ENCODE measurements at places on chromosomes 1 and 21. TPM values are rescaled to one million over a fixed set of nuclear protein-coding genes. Genes with fewer than 3 reads are reported as not detected.

GRCh38 chr1:119510046-119510445 is 3.0 kb downstream of the HSD3B1 start:
- no peak for DNase-seq

DNA sequence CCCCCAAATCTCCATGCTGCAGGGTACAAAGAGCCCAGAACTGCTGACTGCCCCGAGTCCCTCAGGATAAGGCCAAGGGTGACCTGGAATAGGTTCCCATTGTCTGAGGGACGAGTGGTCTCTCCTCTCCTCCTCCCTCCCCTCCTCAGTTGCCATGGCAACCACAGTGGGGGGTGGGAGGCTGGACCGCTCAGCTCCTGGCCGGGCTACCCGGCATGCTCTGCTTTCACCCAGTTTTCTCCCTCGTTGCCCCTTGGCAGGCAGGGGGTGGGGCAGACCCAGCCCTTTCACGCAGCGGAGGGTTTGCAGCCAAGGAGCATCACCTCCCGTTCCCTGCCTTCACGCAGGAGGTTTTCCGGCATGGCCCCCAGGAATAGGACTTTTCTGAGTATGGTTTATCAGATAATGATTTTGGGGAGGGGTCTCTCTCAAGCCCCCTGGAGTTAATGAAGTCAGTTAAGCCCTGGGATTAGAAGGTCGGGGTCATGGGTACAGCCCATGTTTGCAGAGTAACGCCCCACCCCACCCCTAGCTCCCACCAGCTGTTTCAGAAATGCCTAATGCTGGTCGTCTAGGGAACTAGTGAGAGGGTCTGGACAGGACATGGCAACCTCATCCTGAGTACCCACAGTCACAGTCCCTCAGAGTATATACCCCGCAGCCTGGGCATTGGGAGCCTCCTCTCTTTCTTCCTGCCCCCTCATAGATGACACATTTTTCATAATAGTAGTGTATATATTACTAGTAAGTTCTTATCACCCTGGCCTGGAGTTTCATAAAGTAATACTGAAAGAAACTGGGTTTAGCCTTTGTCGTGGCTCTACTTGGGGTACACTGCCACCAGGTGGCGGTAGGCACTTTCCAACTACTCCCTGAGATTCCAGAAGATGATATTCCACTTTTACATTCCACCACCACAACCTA is 20.7 kb downstream of the C1QB start:
- no peak for DNase-seq

DNA sequence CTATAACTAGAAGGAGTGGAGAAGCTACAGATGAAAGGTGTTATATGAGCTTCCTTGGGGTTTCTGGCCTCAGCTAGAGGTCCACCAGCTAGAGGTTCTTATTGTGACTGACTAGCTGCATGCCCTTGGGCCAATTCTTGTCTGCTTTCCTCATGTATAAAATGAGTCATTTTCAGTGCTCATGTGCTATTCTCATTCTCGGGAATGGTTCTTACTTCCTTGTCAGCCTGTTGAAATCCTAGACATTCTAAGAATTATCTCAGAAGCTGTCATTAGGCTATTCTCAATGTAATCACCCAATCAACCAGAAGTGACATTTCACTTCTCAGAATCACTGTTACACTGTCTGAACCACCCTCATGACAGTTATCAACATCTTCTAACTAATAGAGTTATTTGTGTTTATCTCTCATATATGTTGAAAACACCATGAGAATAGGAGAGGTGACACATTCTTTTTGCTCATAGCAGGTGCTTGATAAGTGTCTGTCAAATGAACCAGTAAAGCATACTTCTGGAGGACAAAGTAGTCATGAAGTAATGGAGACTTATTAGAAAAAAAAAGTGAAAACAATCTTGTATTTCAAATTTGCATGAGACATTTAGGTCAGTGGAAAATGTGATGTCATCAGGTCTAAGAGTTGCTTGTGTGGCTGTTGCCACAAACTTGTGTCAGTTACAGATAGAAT is 122.8 kb upstream of the IVNS1ABP start:
- DNase-seq: no peak

Gene CELA2B
- 0.32 TPM for polyA plus RNA-seq

Gene C1orf52
- polyA plus RNA-seq: 48.0 TPM

Gene ACKR1
- polyA plus RNA-seq: 0.60 TPM

Gene ILDR2
- 15.5 TPM for polyA plus RNA-seq

All from renal cortex interstitium (tissue), 15 donors.